ENCODE measurements at places on chromosomes 16 and 17.

DNA sequence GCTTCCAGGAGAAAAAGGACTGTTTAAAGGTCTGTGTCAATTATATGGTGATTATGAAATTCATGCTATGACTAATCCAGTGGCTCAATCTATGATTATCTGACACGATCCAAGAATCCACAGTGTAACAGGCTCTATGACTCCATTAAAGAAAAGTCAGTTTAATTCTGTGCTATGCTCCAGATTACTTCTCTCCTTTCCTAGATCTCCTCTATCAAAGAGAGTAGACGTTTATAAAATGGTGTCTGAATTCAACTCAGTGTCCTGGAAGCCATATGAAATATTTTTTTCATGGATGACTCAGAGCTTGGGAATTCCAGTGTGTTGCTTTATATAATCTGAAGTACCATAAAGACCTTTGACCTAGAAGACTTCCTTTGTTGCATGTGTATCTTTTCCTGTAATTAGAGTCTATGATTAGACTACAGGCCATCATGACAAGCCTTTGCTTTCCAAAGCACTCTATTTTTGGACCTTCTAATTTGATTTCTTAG lies 27.0 kb upstream of the NF1 start:
- DNase-seq = no peak

- DNase-seq = no peak
These were observed 15.4 kb downstream of the ARL2BP start for GRCh38 chr16:57260294-57260929.

GRCh38 chr16:11140098-11140375 lies 116.0 kb downstream of the SOCS1 start:
- peak; percentile 28 for DNase-seq

DNA sequence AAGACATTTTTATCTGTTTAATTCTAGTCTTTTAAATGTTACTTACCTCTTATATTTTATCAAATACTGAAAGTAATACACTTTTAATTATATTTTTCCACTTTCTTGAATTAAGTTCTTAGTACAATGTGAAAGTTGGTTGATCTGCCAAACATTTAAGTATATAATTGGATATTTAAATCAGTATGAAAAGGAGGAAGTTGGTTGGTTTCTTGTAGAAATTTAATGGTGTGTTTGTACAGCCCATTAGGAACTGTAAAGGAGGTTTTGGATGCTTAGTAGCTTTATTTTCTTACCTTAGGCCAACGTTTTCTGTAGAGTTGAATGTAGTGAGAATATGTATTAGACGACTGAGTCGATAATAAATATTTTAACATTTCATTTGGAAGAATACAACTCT lies 5.4 kb downstream of the NFATC3 start:
- no peak for DNase-seq

DNA sequence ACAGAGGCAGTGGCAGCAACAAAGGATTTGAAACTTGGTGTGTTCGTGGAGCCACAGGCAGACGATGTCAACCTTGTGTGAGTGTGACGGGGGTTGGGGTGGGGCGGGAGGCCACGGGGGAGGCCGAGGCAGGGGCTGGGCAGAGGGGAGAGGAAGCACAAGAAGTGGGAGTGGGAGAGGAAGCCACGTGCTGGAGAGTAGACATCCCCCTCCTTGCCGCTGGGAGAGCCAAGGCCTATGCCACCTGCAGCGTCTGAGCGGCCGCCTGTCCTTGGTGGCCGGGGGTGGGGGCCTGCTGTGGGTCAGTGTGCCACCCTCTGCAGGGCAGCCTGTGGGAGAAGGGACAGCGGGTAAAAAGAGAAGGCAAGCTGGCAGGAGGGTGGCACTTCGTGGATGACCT lies 25.5 kb downstream of the STH start:
- no peak for DNase-seq

- DNase-seq = no peak
These were observed 21.1 kb downstream of the ARHGAP23 start for GRCh38 chr17:38449364-38449763.

GRCh38 chr17:58534901-58535421 lies 20.5 kb upstream of the MTMR4 start:
- no peak for DNase-seq

- no peak for DNase-seq
These were observed 1.2 kb upstream of the TMEM88 start for GRCh38 chr17:7853691-7854038.

DNA sequence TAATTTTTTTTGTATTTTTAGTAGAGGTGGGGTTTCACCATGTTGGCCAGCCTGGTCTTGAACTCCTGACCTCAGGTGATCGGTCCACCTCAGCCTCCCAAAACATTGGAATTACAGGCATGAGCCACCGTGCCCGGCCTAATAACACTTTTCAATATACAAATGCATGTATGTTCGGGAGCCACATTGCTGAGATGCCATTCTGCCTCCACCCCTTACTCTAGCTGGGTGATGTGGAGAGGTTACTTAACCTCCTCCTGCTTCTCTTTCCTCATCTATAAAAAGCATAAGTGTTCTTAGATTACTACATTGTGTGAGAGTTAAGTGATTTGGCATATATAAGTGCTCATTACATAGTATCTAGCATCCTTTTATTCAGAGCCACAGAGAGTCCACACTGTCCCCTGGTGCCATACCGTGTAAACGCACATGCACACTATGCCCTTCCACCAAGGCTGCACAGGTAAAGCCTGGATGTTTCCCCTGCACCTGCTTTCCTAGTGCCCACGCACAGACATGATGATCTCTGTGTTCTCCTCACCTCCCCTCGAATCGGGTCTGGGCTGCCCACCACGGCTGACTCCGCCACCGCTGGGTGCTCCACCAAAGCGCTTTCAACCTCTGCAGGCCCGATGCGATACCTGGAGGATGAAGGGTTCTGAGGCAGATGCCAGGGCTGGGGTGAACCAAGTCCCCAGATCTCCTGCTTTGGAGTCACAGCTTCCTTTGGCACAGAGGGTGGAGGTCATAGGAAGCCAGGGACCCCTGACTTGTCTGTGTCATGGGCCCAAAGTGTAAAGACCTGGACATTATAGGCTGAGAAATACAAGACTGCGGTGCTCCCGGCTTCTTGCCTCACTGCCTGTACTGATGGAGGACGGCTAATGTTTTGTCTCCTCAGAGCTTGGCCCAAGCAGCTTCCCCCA lies 49.0 kb upstream of the ACSM2B start:
- DNase-seq = no peak

GRCh38 chr16:55562936-55563335 lies 3.5 kb upstream of the CAPNS2 start:
- DNase-seq = no peak

DNA sequence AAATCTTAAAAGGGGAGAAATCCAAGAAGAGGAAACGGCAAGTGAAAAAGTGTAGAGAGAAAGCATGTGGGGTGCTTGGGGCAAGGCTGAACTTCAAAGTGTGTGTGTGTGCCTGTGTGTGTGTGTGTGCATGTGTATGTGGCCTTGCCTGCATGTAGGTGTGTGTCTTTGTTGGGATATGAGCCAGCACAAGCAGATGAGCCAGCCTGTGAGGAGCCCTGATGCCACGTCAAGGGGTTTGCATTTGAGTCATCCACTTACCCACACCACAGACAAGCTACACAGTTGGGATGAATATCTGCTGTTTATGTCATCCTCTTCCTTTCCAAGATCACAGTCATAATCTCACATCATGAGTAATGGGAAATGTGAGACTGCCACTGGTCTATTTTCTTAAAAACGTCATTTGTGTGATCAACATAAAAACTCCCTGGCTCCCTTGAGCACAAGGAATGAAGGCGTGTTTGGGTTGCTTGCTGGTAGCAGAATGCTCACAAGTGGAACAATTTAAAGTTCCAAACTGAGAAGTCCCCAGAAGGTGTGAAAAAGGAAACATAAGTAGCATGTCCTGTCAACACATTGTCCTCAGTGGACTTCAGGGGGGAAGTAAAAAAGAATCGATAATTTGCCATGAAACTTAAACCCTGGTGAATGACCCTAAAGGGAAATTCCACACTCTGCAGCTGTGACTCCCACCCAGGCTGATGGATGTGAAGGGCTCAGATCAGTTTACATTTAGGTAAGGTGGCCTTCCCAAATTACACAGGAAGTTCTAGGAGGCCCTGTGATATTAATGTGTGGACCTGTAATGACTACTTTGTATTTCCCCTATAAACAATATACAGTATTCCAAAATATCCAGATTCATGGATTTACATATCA lies 14.7 kb downstream of the KCTD19 start:
- peak; percentile 87 for DNase-seq

GRCh38 chr16:2710021-2710710 lies 9.9 kb downstream of the PRSS27 start:
- no peak for DNase-seq

DNA sequence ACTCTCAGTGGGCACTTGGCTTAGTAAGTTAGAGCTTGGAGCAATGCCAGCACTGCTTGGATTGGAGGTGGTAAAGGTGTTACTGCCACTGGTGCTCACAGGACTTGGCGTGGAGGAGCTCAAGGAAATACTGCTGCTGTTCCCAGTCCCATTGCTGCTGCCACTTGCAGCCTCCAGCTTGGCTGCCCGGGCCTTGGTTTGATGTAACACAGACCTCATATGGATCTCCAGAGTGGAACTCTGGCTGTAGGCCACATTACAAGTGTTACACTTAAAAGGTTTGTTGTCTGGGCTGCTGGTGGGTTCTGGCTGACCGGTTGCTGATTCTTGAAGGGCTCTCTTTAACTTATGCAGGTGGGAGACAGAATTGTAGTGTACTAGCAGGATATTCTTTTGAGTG lies 250.3 kb downstream of the ZFHX3 start:
- no peak for DNase-seq

GRCh38 chr16:1741553-1742165 lies 29.7 kb downstream of the NME3 start:
- DNase-seq = no peak

- DNase-seq = no peak
These were observed 35.8 kb downstream of the AKAP1 start for GRCh38 chr17:57120814-57121213.

GRCh38 chr17:59561042-59561441 lies 4.4 kb upstream of the DHX40 start:
- no peak for DNase-seq

GRCh38 chr17:45114117-45114932 lies 18.0 kb downstream of the PLCD3 start:
- no peak for DNase-seq

GRCh38 chr16:49910541-49911071 lies 54.7 kb upstream of the ZNF423 start:
- DNase-seq = no peak

DNA sequence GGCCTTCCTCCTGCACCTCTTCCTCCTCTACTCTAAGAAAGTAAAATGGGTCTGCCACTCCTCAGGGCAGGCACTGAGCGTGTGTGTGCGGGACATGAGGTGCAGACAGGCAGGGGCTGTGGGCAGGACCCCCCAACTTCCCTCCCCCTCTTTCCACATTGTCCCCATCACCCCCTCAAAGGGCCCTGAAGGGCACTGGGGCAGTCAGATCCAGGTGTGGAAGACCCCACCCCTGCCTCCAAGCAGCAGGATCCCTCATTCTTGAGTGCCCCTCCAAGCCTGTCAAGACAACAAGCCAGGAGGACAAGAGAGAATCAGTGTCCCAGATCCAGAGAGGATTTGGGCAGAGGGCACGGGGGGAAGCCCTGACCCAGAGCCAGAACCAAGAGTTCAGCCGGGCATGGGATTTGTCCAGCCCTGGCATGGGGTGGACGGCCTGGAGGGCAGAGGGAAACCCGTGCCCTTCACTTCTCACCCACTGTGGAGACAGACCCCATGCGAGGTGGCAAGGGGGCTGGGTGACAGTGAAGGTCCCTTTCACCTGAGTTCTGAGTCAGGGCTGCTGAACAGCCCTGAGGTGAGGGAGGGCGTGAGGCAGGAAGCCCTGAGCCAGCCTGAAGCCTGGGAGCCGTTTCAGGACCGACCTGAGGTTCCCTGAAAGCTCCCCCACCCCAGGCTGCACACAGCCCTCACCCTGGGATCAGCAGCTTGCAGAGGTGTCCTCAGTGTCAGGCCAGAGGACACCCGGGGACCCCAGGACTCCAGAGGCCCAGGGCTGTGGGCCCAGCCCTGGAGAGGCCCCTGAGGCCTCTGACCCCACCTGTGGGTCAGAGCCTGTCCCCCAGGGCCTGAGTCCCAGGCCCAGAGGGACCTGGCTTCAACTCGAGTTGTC lies 45.8 kb downstream of the USP22 start:
- no peak for DNase-seq

DNA sequence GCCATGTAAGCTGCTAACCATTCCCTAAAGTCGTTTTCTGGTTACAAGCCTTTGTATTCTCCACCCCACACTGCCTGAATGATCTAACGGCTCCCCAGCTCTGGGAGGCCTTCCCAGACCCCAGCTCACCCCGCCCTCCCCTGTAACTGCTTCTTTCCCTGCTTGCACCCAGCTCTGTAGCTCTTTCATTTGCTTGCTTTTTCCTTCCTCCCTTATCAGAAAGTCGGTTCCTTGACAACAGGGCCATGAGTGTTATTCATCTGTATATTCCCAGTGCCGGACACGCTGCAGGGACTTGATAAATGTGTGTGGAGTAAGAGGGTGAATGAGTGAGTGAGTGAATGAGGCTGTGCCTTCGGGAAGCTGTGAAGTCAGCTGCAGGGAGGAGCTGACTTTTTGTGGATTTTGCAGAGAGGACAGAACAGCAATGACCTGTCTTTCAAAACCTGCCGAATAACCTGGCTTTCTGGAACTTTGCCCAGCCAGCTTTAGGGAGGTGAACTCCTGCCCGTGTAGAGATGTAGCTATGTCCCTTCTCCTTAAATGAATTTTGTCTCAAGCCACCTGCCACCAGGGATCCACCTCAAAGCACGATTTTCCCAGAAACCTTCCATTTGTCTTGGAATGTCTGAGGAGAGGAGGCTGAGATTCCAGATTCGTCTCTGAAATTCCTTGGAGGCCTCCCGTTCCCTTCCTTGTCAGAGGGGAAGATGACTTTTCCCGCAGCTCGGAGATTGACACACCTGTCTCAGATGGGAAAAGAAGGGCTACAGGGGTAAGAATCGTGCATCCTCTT lies 20.0 kb upstream of the CACNG4 start:
- no peak for DNase-seq

DNA sequence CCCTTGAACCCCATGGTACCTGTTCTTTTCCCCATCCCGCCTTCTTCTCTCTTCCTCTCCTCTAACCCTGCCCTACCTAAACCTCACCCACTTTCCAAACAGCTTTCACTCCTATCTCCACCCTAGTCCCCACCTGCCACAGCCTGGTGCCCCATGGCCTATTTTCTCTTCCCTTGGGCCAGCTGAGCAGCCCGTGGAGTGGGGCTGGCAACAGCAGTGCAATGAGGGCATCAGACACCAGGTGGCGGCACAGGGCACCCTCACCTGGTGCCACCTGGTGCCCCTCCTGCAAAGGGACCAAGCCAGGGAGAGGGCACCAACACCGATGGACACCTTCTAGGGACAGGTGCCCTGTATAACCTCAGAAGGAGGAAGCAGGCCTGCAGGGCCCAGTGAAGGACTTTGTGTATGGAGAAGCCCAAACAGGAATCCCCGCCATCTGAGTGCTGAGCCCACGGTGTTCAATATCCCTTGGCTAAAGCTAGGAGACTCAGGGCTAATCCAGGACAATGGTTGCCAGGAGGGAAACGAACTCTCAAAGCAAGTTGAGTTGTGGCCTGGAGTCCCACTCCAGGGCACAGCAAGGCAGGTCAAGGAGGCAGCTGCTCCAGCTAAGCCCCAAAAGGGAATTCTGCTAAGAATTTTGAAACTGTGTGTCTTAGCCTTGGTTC lies 4.0 kb upstream of the ABCC3 start:
- DNase-seq = peak; percentile 66

- no peak for DNase-seq
These were observed 89.3 kb upstream of the PLEKHM1 start for GRCh38 chr17:45579529-45580495.

- DNase-seq = no peak
These were observed at the start of gene SPEM1 for GRCh38 chr17:7419819-7420610. SPEM1 (plus strand) TSS chr17:7420324; CDS start chr17:7420385, 61 bp downstream.

GRCh38 chr16:73319737-73320136 lies 271.8 kb upstream of the ZFHX3 start:
- DNase-seq = no peak

- DNase-seq = no peak
These were observed 526 bp downstream of the KIAA0513 start for GRCh38 chr16:85027958-85028684.
